ENCODE measurements at places on chromosomes 5 and 9. TPM values are rescaled to one million over a fixed set of nuclear protein-coding genes. Genes with fewer than 3 reads are reported as not detected.

DNA sequence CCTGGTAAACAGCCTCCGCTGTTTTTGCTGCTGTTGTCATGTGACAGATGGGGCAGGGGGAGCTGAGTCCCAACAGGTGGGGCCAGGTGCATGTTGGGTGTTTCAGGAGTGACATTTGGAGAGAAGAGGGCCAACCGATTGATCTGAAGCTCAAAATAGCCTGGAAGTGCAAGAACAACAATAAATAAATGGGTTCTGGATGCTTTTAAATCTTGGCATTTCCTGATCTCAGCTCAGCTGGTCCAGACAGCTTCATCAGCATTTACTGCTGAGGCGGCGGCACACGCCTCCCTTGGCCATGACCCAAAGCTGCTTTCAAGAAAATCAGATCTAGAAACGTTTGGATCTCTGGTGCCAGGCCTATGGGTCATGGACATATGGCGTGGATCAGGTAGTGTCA lies 70.5 kb downstream of the PPARGC1B start:
- no peak for DNase-seq

DNA sequence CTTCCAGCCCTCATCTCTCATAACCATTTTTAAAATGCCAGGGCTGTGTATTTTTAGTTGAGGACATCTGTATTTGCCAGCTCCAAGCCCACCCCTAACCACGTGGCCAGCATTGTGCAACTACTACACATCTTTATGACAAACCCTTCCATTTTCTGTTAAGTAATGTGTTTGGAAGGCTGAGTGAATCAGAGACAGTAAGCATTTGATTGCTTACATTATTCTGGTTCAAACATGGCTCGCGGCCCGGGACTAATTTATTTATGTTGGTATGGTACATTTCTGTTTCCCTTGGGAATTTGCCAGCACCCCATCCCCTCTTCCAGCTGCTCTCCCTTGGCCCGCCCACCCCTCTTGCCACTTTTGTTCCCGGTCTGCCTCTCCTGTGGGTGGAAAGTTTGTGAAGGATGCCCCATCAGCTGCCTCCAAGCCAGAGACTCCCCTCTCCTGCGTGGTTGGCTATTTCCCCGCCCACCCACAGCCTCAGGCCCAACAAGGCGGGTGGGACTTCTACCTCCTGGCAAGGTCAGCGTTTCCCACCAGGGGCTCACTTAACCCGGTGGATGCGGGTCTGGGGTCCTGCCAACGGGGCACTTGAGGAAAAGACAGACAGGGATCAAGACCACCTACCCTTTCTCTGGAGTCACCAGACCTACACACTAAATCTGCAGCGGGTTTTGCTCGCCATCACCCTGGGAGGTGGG lies 162.2 kb downstream of the HSD17B3 start:
- no peak for DNase-seq

- no peak for DNase-seq
Measured at GRCh38 chr5:139387611-139388197, 2.0 kb downstream of the MZB1 start.

- no peak for DNase-seq
Measured at GRCh38 chr5:117220730-117221129, 646.1 kb upstream of the SEMA6A start.

IL7R gene
- 514 TPM for polyA plus RNA-seq

CENPK gene
- 30.7 TPM for polyA plus RNA-seq
